Stomach (tissue), 19 donors: ENCODE measurements at places on chromosomes 16 and 17. TPM values are rescaled to one million over a fixed set of nuclear protein-coding genes. Genes with fewer than 3 reads are reported as not detected.

The CMTM2 gene
- total RNA-seq, result not detected

The KRT25 gene
- total RNA-seq, result not detected

The KRTAP2-2 gene
- total RNA-seq, result not detected

The TBC1D3K gene
- total RNA-seq, result not detected

The CHST6 gene
- not detected for total RNA-seq

DNA sequence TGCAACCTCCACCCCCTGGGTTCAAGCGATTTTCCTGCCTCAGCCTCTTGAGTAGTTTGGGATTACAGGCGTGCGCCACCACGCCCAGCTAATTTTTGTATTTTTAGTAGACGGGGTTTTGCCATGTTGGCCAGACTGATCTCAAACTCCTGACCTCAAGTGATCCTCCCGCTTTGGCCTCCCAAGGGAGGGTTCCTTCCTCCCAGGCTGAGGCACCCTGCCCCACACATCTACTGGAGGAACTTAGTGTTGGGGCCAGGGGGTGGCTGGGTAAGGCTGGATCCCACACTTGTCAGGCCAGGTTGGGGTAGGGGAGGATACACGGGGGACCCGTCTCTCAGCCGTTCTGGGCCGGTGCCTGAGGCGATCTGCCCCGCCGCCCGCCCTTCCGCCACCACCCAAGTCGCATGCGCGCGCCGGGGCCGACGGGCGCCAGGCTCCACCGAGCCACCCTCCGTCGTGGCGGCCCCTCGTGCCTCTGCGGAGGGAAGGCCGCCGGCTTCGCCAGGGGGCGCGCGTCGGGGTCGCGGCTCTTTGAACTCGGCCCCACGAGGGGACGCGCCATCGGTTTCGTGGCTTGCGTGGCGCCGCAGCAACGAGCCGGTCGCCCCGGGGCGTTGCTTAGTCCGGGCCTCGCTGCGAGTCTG, 15.9 kb downstream of the GRB7 start:
- DNase-seq, result peak; percentile 83

DNA sequence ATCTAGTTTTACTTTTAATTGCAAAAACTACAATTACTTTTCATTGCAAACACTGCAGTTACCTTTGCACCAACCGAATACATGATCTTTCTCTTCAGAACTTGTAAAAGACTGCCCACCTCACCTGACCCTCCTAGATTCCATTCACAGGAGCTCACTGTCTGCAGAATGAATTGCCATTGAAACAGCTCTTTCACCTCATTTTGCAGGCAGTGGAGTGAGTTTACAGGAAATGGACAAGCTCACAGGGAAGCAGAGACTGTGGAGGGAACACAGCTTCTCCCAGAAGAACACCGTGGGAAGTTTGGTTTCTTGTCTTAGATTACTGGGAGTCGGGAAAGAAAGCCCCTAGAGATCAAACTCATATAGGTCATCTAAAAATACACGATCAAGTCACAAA, 439.7 kb upstream of the RBFOX1 start:
- no peak for DNase-seq

DNA sequence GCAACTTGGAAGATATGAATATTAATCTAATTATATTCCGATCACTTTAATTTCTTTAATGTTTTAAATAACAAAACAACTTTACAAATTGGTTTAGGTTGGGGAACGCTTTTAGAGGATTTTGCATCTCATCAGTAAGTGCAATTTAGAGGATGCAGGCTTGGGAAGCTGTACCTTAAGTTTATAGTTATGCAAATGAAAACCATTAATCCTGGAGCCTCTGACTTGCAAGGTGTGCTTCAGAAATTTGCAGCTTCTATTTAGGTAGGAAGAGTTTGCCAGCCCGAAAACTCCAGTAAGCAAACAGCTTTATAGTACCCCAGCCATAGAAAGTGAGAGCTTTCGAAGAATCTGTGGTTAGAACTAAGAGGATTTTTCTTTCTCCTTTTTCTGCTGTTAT, 547.0 kb downstream of the MAF start:
- DNase-seq, result no peak

DNA sequence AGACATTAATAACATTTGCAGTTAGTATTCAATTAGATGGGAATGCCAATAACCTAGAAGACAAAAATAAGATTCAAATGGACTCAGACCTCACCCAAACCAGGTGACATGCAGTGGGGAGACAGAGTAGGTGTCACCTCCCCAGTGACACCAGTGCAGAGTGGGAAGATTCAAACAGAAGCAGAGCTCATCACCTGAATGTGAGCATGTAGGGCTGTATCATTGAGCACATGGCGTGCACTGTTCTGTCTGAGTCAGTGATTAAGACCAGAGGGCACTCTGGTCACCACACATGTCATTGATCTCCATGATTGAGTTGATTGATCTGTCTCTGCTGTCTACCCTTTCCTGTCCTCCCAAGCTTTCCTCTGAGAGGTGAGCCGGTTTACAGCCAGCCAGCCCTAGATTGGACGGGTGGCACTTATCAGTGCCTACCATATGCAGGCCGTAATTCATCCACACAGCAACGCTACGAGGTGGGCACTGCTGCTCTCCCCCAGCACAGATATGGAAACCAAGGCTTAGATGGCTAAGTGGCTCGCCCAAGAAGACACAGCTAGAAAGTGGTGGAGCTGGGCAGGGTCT, 34.0 kb downstream of the RHBDL3 start:
- DNase-seq, result no peak

DNA sequence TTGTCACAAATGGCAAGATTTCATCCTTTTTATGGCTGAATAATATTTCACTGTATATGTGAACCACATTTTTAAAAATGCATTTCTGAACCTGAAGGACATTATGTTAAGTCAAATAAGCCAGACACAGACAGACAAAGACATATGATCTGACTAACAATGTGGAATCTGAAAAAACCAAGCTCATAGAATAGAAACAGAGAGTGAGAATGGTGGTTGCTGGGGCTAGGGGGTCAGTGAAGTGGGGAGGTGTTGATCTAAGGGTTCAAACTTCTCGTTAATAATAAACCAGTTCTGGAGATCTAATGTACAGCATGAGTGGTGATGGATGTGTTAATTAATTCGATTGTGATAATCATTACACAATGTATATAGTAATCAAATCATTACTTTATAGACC, 475.1 kb downstream of the WWOX start:
- no peak for DNase-seq

DNA sequence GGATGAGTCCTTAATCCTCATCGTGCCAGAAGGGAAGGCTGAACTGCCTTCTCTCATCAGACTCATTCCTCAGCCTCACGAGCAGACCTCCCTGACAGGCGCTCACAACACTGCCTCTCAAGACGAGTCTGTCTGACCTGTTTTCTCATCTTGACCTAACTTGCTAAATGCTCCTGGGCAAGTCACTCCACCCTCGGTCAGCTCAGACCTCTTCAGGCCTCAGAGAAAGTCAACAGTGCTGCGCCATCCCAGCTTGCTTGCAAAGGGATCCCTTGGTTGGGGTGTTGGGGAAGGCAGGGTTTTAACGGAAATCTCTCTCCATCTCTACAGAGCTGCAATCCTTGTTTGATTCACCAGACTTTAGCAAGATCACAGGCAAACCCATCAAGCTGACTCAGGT, 15.0 kb downstream of the SERPINF1 start:
- DNase-seq, result no peak

DNA sequence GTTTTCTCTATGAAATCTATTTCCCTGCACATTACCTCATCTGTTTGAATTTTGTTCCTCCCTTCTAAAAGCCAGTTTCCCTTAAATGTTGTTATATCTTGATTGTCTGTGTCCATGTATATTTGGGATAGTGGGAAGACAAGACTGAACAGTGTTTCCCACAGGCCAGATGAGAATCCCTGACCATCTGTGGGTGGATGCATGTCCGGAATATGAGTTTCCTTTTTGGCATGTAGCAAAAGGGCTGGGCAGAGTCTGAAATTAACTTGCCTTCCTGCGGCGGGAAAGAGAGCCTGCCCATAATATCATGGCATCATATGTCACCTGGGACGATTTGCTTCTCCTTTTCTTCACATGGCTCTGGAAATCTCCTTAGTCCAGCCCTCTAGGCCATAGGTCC, 385.8 kb upstream of the MAF start:
- no peak for DNase-seq

DNA sequence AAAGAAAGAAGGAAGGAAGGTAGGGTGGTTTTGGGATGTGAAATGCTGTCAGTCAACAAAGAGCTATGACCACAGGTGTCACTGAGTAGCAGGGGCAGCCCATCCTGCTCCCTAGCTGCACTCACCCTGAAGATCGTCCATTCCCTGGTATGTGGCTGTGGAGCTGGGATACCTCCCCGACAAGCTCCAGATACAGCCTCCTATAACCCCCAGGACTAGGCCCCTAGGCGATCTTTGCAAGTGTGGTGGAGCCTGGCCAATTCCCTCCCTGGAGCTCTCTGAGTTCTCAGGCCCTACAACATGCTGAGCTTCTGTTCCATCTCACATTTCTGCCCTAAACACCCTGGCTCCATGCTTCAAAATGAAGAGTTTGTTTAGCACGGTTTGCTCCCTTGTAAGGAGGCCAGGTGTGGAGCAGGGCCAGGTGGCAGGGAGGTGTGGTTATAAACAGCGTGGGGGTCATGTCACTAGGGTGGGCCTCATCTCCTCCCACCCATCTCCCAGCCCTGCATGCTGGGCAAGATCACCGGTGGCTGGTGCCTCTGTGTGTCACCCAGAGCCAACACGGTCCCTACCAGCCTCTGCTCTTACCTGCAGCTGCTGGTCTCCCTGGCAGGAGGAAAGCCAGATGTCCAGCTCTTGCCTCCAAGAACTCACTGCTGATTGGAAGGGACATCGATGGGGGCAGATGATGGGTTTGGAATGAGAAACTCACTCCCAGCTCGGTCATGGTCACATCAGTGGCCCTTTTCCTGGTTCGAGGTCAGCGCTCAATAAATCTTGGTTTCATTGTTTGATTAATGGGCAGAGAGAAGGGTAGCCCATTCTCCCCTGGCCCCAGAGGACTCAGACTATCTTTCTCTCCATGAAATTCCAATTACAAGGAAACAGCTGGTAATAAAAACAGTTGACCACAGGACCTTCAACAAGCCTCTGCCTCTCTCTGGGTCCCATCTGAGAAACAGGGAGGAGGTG, 511.0 kb upstream of the CDH5 start:
- no peak for DNase-seq

DNA sequence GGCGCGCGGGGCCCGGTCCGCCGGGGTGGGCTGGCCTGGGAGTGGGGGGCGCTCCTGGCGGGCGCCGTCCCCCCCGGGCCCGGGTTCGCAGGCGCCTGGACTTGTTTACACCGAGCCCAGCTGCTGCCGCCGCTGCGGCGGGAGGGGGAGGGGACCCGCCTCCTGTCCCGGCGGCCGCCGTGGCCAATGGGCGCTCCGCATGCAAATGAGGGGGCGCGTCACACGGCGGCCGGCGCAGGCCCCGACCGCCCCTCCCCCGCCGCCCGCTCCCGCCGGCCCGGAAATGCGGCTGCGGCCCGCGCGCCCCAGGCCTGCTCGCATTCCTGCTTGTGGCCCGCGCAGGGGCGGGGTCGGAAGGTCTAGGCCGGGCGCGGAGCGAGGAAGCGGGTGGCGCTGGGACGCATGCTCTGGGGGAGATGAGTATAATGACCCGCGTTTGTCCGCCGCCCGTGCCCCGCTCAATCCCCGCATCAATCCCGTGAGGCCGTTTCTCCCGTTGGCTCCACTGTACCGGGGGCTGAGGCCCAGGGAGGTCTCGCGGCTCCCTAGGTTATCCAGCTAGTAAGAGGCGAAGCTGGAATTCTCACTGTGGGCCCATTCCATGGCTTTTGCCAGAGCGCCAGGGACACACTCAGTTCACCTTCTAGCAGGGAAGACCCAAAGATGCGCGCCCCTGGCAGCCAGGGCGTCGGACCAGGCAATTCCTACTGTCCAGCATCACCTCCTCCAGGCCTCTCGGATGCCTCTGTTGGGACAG, at the start of gene YPEL3:
YPEL3 (minus strand) TSS at position 109 of the 757 bp plus-strand sequence. CDS start 731 bp downstream, outside the sequence.
- DNase-seq, result peak; percentile 96

GRCh38 chr17:61128661-61129115, 271.0 kb upstream of the TBX2 start:
- no peak for DNase-seq

DNA sequence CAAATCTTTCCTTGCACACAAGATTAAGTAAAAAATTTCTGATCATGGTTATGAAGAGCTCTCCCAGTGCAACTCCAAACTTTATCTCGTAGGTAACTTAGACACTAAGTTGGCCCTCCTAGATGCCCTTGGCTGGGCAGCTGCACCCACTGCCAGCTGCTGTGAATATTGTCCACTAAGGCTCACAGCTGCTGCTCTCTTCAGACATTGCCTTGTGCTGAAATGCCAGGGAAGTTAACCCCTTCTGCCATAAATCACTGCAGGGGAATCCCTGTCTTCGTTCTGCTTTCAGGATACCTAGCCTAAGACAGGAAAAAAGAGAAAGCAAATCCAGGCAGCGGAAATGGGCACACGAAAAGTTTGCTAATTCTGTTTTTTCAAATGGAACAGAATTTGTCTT, 106.4 kb downstream of the IRX5 start:
- DNase-seq, result no peak

- no peak for DNase-seq
Measured at GRCh38 chr16:75919664-75920063, 193.4 kb upstream of the CPHXL start.

GRCh38 chr17:43900858-43901754, 6.2 kb downstream of the MPP2 start:
- DNase-seq, result no peak

DNA sequence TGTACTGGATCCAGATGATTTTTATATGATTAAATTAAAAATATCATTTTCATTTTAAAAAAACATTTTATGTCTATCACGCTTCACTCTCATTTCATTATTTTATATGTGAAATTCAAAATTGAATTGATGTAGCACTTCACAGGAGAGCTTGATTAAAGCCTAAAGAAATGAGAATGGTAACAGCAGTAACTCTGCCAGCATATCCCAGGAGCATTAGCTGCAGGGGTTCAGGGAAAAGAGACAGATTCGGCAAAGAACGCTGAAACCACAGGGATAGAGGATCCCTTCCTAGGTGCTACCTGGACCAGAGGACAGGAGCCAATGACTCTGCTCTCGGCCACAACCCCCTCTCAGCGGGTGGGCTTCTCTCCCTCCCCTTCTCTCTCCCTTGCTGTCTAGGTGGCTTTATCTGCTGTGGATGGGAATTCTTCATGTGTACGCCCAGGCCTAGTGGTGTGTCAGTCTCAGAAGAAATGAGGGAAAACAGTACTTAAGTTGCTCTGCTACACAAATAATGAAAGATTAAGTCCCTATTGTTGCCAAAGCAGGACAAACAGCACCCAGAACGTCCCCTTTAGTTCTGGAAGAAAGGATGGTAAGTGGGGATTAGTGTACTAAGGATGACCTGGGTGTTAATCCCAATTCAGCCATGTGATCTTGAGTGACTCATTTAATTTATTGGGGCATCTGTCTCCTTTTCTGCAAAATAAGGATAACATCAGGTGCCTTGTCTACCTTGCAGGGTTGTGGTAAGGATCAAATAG, 123.3 kb downstream of the CDK5R1 start:
- DNase-seq, result no peak

GRCh38 chr17:73787076-73788059, 143.1 kb upstream of the SDK2 start:
- DNase-seq, result peak; percentile 17
